ENCODE measurements at places on chromosomes 4 and X.

GRCh38 chrX:33207056-33207455 lies 4.3 kb downstream of the DMD start:
- DNase-seq, result no peak

DNA sequence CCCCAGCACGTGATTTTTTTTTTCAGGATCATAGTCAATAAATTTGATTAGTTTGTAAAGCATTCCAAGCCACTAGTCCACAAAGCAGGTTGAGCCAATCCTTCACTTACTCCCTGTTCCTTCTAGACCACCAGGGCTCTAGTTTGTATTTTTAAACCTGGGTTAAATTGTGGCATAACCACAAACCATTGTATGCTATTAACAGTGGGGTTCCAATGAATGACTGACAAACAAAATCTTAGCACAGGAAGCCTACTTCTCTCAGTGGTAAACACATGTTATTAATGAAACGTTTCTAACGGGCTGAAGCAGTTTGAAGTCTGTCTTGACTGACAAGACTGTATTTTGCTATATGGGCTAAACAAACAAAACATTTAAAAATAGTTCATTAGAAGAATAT lies 48.6 kb upstream of the GYPA start:
- DNase-seq, result no peak

GRCh38 chr4:128856246-128856645 lies 46.7 kb downstream of the JADE1 start:
- DNase-seq, result no peak

GRCh38 chr4:7780751-7781348 lies 158.8 kb downstream of the AFAP1 start:
- DNase-seq, result no peak

- DNase-seq, result no peak
These were observed 2.2 kb downstream of the USO1 start for GRCh38 chr4:75726577-75726976.

DNA sequence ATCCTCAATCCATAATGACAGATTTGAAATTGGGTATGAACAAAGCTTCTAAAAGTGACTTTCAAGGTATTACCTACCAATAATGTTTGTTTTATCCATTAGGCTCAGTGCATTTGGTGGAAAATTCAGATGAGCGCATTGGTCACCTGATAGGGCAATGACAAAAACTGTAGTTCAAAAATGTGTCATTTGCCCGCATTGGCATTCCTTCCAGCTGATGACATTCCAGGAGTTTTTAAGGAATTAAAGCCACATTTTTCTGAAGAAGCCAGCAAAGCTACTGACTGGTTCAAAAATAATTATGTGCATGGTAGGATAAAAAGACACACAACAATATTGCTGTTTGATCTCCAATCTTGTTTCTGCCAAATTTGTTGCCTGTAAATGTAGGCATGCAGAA lies 473.4 kb upstream of the CPEB2 start:
- no peak for DNase-seq

DNA sequence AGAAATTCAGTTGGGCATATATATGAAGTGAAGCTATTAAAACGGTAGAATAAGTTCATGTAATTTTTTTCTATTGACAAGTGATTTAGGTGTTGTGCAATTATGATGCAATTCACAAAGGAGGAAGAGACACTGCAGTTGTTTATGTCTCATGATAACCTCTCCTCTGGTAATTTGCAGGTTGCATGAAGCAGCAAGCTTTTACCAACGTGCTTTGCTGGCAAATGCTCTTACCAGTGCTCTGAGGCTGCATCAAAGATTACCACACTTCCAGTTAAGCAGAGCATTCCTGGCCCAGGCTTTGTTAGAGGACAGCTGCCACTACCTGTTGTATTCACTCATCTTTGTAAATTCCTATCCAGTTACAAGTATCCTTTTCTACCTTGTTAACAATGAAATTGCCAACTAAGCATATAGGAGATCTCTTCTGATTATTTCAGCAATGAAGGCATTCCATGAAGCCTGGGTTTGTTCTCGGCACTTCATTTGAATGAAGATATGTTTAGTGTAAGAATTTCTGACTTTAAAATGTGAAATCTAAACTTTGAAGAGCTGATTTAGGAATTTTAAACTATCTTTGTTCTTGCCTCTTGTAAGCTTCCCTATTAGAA lies 3.9 kb downstream of the TMEM33 start:
- no peak for DNase-seq

- DNase-seq, result no peak
These were observed 90.7 kb downstream of the WDFY3 start for GRCh38 chr4:84875636-84876371.

GRCh38 chr4:137707102-137707620 lies 174.9 kb upstream of the PCDH18 start:
- no peak for DNase-seq

DNA sequence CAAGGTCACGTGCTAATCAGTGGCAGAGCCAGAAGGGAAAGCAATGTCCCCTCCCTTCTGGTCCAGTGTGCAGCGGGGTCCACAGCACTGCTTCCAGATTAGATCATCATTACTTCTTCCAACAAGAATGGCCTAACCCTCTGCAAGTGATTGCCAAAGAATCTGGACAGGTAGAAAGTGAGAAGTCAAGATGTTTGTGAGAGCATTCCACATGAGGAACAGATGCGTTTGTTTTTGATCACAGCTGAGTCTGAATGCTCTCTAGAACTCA lies 147.7 kb downstream of the SHROOM3 start:
- DNase-seq, result no peak

- no peak for DNase-seq
These were observed 555.2 kb downstream of the GABRG1 start for GRCh38 chr4:45568694-45569093.

DNA sequence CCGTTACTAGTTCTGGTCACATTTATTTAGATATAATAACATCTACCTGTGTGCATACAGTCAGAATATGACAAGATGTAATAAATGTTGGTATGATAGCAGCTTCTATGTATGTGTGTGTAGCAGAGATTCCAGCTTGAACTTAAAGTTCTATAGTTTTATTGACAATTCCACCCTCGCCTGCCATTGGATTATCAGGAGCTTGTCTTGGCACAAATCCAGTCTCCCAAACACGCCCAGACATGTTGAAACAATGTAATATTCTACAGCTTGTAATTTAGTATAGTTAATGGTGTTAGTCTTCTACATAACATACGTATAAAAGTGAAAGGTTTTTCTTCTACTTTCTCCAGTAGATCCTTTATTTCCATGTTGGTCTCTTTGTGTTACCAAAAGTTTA lies 44.4 kb downstream of the BBS12 start:
- no peak for DNase-seq

GRCh38 chrX:4668802-4669536 lies 955.5 kb upstream of the PRKX start:
- DNase-seq, result no peak

DNA sequence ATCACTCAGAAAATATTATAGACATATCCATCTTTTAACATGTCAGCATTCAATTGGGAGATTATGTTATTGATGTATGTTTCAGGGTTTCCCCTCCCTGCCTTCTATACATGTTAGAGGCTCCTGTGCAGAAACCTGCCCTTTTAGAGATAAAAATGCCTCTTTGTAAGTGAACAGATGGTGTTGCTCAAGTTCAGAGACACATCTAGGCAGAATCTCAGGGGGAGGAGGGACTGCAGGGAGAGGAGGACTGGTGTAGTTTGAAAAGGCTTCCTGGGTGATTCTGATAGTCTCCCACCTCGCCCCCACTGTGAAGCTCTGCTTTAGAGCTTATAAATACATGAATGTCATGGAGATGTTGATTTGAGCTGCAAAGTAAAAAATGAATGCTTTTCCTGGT lies 12.0 kb upstream of the UNC5C start:
- DNase-seq, result no peak

GRCh38 chr4:145234091-145234706 lies 53.8 kb upstream of the OTUD4 start:
- peak; percentile 80 for DNase-seq

DNA sequence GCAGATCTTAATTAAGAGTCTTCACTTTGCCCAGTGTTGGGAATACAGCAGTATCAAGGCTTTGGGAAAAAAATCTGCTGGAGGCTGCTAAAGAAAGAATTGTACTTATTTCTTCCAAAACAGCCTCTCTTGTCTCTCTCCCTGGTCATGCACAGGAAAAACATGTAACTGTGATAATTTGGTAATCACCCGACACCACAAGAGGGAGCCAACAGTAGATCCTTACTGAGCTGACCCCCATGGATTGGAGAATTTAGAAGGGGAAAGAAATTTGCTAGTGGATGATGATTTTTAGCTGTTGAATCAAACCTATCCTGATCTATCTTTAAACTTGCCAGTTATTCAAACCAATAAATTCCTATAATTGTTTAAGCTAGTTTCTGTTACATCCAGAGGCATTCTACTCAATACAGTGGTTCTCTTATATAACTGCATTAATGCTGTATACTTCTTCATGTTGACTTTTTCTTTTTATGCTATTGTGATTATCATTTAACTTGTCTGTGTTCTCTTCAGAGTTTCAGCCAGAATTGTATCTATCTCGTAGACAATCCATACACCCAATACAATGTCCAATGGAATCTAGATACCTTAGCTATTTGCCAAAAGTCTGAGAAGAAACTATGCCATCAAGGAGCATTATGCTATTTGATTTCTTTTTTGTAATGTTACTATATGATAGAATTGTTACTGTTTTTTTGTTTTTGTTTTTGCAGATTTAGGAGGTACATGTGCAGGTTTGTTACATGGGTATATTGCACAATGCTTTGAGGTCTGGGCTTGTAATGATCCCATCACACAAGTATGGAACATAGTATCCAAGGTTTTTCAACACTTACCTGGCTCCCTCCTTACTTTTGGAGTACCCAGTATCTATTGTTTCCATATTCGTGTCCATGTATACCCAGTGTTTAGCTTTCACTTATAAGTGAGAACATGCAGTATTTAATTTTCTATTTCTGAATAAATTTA lies 31.3 kb upstream of the ARHGEF38 start:
- DNase-seq, result peak; percentile 38

GRCh38 chr4:87216469-87216868 lies 3.9 kb downstream of the KLHL8 start:
- DNase-seq, result no peak

- DNase-seq, result no peak
These were observed 38.7 kb downstream of the RAI2 start for GRCh38 chrX:17822351-17822750.

DNA sequence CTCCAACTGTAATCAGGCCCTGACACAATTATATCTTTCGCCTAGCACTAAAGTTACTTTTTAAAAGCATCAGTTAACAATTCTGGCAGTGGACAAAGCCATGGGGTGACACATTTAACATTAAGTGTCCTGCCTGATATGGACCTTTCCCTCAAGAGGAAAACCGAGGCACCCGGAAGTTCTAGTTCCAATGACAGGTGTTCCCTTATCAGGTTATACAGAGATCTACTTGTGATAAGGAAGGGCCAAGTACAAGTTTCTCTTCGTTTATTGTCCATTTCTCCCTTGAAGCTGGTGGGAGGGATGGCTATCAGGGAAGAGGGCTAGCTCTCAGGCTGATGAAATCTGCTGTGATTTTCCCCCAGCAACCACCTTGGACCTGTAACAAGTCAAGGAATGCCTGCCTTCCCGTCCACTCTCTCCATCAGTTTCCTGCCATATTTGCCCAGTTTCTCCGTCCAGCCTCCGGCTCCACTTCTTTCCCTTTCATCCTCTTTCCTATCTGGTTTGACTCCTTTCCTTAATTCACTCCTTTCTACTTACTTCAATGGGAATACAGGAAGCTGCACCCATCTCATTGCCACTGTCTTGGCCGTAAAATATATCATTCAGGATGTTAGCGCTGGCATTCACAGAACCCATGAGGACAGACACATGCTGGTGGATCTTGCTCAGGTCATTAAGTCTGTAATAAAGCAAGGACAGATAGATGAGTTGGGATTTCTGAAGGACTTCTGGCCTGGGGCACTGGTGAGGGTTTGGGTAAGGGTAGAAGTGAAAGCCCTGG lies 95.0 kb downstream of the DGKK start:
- no peak for DNase-seq

- peak; percentile 44 for DNase-seq
These were observed 1.8 kb downstream of the ABCD1 start for GRCh38 chrX:153726286-153727122.

- DNase-seq, result no peak
These were observed 802 bp downstream of the COX18 start for GRCh38 chr4:73068491-73069337.

DNA sequence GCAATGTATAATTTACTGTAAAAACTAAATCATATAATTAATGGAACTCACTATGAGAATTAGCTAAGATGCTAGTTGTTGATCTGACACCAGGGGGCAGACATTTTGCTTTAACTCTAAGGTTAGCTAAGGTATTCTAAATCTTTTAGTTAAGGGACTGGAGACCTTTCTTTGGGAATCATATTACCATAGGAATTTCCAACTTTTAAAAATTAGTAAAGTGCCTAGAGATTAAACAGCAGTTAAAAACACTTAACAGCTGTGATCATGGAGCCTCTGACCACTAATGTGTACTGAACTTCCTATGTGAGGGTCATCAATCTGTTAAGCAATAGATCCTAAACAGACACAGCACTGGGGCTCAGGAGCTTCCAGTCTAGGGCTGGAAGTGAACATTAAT lies 226.6 kb downstream of the NSUN7 start:
- peak; percentile 47 for DNase-seq

DNA sequence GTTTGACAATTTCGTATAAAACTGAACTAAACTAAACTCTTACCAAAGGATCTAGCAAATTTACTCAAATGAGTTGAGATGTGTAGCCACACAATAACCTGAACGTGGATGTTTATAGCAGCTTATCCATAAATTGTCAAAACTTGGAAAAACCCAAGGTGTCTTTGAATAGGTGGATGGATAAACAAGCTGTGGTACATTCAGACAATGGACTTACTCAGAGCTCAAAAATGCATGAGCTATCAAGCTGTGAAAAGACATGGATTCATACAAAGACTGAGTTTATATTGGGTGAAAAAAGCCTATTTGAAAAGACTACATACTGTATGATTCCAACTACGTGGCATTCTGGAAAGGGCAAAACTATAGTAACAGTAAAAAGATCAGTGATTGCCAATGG lies 69.5 kb downstream of the LARP1B start:
- DNase-seq, result no peak

GRCh38 chrX:75155447-75155826 lies 646 bp downstream of the ABCB7 start:
- peak; percentile 12 for DNase-seq

GRCh38 chr4:22315628-22316027 lies 200.2 kb downstream of the ADGRA3 start:
- DNase-seq, result no peak

DNA sequence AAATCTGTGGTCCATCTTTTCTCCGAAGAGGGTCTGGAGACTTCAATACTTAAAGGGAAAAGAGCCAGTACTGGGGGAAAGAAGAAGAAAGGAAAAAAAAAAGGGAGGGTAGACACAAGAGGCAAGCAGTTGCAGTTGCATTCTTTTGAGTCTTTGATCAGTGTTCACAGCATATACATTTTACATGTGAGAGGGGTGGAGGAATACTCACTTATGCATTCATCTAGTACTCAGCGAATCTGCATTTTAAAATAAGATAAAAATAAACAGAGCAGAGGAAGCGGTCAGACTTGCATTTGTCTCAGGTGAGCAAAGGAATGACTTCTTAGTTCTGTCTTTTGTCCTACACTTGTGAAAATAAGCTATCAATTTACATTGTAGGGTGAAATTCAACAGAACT lies 275.6 kb downstream of the SLC7A11 start:
- DNase-seq, result no peak
